Anterior cingulate cortex (tissue), 58 donors: ENCODE measurements at places on chromosomes 5 and 9.

DNA sequence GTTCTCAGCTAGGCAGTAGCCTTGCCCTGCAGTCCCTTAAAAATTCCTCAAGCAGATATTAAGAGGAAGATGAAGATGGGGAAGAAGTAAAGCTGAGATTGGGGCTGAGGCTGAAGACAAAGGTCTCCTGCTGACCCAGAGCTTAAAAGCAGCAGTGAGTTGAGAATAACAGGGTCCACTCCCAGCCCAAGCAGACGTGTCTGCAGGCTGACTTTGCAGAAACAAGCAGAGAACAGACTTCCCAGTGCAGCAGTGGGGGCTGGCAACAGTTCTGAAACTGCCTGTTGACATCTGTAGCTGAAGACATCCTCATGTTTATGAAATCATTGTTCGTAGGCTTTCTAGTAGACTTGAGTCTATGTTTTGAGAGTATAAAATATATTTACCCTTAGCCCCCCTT, 1.1 kb downstream of the CTXN3 start:
- DNase-seq, result no peak

GRCh38 chr5:148748702-148749392, 77.6 kb upstream of the ADRB2 start:
- no peak for DNase-seq

- DNase-seq, result no peak
Observed at GRCh38 chr5:14748180-14748900, 83.8 kb downstream of the OTULIN start.

GRCh38 chr5:109844695-109845094, 155.0 kb downstream of the MAN2A1 start:
- DNase-seq, result no peak

DNA sequence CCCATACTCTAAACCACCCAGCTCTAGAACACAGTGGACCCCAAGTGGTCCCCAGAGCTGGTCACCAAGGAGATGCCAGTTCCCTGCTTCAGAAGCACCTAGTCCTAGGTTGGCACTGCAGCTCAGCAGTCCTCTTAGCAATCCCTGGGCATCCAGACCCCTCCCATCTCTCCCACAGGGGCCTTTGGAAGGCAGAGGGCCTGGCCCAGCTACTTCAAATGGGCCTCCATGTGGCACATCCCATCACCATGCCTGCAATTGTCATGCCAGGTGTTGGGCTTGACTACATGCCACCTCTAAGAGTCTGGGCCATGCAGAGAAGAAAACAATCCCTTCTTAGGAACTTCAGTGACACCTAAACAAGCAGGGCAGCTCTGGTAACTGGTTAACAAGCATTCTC, 14.1 kb downstream of the MACROH2A1 start:
- no peak for DNase-seq

DNA sequence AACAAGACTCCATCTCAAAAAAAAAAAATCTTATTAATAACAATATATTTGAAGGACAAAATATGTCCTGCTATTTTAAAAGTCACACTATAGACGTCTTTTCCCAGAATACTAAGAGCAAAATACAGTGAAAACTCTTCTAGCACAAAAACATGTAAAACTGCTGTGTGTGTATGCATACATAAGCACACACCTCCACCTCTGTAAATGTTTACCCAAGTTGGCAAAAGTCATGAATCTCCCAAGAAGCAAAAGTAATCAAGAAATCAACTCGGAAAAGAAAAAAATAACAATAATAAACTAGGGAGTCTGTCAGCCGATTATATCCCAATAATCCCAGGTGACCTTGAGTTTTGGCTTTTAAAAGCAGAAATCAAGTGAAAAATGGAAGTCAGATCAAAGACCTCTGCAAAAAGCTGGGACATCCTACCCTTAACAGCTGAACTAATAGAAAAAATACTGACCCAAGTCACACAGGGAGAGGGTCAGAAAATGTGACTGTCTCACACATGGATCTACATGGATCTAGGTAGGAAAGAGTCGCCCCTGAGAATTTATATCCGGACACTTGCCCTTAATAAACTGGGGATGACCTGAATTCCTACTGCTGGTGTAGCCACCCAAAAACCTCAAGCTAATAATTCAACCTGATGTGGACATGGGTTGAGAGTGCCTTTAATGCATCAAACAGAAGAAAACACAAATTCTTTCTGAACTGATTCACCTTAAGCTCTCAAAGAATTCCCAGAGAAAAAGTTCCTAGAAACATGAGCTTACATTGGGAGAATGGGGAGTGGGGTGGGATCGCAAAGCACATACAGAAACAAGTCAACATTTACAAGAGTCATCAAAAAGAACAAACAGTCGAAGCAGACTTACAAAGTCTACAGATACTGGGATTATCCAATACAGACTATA, 29.9 kb downstream of the LPAR1 start:
- DNase-seq, result no peak

DNA sequence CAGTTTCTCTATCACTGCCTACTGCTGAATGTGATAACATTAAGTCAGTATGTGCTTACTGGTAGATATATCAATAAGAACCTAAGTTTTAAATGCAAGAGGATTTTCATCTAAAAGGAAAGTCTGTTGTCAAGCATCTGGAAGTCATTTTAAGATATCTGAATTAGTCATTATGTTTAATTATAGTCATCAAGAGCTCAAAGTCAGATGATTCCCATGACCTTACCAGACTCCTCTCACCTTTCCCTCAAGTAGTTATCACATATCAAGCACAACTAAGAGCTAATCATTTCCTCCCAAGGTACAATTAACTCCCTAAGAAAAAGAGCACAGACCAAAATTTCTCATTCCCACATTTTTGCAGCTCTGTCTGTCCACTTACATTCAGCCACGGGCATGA, 45.5 kb downstream of the PUM3 start:
- no peak for DNase-seq

- no peak for DNase-seq
Observed at GRCh38 chr5:112485934-112486355, 66.9 kb upstream of the EPB41L4A start.

DNA sequence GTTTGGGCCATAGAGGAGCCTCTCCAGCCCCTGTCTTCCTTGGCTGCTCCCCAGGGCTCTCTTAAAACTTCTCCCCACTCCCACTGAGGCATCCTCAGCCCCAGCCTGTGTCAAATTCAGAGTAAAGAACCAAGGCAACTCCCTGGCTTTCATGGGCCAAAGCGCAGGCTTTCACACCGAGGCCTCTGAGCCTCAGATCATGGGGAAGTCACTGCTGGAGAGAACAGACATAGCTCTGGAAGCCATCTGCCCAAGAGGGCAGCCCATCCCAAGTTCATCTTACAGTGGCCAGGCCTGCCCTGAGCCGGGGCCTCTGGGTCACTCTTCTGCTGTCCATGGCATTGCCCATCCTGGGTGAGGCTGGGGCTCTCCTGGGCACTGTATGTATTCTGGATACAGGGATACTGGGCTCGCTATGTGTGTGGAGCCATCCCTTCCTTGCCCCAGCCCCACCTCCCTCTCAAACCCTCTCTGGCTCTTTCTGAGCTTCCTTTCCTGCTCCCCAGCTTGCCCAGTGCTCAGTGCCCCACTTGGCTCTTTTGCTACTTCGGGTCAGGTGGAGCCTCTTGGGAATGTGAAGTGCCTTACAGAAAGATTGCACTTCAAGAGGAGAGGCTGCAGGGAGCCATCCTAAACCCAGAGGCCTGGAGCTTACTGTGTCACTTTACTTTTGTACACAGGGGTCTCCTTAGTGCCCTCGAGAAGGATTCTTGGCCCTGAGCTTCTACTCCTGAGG, 33.0 kb downstream of the TGFBI start:
- no peak for DNase-seq

DNA sequence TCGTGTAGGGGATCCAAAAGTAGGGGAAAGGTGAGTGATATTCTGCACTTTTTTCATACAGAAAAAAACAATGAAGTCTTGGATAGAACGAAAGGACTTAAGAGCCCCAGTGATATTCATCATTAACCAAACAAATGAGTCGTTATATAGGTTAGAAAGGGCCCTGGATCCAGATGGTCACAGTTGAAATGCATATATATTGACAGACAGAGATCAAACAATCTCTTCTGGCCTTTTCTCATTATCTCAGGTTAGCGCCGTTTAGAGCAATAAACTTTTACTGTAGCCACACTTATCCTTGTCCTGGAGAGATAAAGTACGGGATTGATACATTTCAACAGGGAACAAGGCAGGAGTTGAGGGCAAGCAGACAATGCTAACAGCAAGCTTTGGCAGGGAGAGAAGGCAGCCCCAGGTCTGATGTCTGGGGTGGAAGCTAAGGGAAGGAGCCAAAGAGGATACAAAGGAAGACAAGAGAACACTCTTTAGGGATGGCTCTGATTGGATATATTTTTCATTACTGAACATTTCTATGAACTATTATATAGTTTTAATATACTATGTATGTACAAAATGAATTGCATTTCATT, 77.0 kb downstream of the LIFR start:
- no peak for DNase-seq

- DNase-seq, result no peak
Observed at GRCh38 chr5:15598294-15598902, 98.4 kb downstream of the FBXL7 start.

- DNase-seq, result no peak
Observed at GRCh38 chr9:89637787-89638186, 33.0 kb downstream of the GADD45G start.

GRCh38 chr9:130632081-130632710, 32.2 kb upstream of the PRDM12 start:
- DNase-seq, result no peak
